ENCODE measurements at places on chromosomes 6 and 20.

GRCh38 chr20:45338121-45339030, 9.8 kb downstream of the SDC4 start:
- DNase-seq, result no peak

GRCh38 chr6:30875244-30876038, 8.9 kb upstream of the DDR1 start:
- no peak for DNase-seq

DNA sequence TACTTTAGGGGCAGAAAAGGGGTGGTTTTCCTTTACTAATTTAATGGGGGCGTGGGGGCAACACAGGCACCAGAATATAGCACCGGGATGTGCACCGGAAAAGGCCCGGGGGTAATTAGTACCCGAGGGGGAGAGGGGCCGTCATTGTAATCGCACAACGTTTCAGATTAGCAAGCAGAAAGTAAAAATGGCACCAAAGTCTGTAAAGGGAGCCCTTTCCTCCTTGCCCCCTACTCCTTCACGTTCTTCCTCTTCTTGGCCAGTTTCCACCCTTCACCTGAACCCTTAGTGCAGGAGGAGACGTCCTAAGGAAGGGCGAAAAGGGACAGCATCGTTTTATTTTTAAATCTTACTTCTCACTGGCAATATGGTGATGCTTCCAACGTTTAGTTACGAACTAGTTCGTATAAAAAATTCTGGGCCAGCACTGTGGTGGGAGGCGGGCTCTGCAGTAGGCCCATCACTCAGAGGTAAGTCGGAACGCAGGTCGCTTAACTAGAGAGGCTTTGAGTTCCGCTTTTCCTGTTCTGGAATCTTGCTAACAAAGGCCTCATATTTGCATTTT, 742 bp upstream of the CEP85L start:
- no peak for DNase-seq

DNA sequence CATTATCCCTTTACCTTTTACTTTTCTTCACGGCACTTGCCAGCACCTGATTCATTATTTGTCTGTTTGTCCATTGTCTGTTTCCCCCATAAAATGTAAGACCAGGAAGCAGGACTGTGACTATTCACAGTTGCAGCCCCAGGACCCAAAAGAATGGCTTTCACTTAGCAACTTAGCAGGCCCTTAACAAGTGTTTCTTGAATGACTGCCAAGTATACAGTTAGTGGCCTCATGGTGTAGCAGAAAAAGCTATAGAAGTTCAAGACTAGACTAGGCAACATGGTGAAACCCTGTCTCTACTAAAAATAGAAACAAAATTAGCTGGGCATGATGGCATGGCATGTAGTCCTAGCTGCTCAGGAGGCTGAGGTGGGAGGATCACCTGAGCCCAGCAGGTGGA, 4.3 kb downstream of the SLC26A8 start:
- no peak for DNase-seq

GRCh38 chr6:71527886-71528285, 239.3 kb downstream of the OGFRL1 start:
- DNase-seq, result no peak

- no peak for DNase-seq
These were observed 82.5 kb upstream of the BHLHE23 start for GRCh38 chr20:63089051-63089907.

- no peak for DNase-seq
These were observed 492.0 kb upstream of the JAG1 start for GRCh38 chr20:11165789-11166188.

DNA sequence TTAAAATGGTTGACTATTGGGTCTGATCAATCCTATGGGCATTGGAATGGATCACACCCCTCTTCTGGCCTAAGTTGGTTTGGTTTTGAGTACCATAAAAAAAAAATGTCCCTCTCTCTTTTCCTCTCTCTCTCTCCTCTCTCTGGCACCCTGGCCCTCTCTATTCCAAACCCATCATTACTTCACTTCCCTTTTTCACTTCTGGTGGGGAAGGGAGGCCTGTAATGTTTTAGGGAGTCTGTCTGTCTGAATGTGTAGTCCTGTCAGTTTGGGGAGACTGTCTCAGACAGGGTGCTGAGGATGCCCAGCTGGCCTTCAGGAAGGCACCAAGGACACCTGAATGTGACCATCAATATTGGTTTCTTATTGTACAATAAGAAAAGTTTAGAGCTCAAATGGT, 165.8 kb downstream of the CD24 start:
- DNase-seq, result no peak

- DNase-seq, result no peak
These were observed 141.6 kb downstream of the TRIM27 start for GRCh38 chr6:28782113-28782673.

GRCh38 chr20:7383216-7383615, 557.0 kb downstream of the HAO1 start:
- no peak for DNase-seq

Measured in HuH-7 (cell line).